ENCODE measurements at places on chromosomes 5 and 9.

- peak; percentile 35 for DNase-seq
Observed at GRCh38 chr5:14809369-14810155, 62.0 kb downstream of the ANKH start.

DNA sequence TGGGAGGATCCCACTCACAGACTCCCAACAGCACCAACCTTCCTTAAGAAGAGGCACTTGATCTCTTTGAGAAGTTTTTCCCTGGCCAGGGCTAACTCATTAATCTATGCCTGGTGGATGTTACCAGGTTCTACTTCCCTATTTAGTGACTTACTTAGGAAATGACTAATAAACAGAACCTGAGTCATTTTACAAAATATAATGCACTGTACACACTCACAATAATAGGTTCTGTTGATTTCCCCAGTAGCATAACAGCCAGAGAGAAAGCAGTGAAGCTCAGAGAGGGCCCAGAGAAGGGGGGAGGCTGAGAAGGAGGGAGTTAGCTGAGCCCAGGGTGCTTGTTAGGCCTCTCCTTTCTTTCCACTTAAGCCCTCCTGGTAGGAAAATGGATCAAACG, 27.1 kb downstream of the FRMD3 start:
- no peak for DNase-seq

GRCh38 chr5:58239731-58240130, 220.2 kb downstream of the PLK2 start:
- DNase-seq, result no peak

DNA sequence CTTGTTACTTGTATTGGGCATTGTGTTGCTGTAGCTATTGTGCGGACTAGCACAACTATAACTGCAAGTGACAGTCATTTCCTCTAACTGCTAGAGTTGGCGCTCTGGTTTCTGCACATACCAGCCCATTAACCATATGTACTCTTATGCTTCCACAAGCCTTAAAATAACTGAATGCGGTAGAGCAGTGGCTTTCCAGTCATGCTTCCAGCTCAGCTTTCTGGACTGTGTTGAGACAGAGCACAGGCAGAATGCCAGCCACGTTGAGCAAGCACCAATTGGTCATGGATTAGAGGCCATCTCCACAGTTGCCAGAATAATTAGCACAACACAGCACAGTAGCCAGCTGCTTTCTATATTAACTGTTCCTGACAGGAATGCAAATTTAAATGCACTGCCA, 12.2 kb downstream of the INVS start:
- no peak for DNase-seq

DNA sequence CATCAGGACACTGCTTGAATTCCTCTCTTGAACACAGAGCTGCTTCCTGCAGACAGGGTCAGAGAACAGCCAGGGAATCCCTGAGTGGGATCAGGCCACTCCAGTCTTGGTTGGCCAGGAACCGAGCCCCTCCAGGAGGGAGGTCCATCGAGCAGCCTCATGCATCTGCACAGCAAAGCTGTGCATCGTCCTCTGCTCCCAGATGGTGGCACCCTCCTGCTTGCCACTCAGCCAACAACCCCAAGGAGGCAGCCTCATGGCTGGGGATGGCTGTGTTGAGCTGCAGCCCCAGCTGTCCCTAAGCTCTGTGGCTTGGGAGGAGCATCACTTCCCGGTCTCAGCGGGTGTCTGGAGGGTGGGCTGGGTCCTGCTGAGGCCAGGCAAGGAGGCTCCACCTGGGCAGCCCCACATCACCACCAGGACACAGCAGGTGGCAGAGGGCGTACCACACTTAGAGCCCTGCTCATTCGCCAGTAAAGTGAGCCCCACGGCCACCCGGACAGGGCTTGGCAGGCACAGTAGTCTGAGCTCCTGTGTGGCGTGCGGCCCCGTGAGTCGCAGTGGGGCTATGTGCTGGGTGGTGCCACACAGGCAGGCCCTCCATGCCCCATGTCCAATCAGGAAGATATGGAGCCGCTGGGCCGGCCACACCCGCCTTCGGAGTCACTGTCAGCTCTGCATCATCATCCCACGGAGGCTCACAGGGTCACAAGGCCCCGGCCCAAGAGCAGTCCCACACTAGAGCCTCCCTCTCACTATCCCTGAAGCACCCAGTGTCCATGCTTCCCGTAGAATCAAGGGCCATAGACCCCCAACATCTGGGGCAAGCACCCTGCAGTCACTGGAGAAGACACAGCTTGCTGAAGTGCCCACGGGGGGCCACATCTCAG, 11.9 kb downstream of the LPCAT1 start:
- DNase-seq, result no peak

GRCh38 chr5:50963971-50964745, 297.7 kb downstream of the PARP8 start:
- no peak for DNase-seq
